ENCODE measurements at places on chromosomes 4 and X.

GRCh38 chrX:136910565-136911035, 30.1 kb upstream of the RBMX start:
- no peak for DNase-seq

DNA sequence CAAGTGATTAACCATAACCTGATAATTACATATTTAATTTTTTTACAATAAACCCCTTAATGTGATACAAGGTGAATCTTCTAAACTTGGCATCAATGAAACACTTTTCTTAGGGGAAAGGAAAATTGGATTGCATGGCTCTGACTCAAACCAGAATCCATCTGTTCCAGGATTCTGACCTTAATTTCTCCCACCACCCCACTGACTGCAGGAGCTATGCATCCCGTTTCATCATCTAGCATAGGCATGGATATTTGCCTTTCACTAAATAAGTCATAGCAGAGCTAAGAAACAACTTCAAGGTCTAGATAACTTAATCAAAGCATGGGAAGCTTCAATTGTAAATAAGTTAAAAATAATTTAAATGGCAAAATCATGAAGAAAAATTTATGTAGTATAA, 156.3 kb downstream of the BTC start:
- no peak for DNase-seq

DNA sequence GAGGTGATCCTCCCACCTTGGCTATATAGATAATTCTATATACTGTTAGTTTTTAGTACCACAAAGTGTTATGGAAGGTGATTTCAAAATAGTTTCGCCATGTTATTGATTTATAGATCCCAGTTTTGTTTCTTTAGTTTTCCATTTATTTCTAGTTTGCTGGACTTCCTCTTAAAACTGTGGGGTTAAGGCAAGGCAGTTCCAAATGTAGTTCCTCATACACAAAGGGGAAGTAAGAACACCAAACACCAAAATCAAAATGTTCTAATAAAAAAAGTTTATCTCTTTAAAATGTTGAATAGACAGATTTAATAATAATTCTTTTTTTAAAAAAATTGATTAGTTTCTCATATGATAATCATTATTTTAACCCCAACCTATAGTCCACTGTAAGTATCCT, 6.8 kb upstream of the CISD2 start:
- DNase-seq = no peak

DNA sequence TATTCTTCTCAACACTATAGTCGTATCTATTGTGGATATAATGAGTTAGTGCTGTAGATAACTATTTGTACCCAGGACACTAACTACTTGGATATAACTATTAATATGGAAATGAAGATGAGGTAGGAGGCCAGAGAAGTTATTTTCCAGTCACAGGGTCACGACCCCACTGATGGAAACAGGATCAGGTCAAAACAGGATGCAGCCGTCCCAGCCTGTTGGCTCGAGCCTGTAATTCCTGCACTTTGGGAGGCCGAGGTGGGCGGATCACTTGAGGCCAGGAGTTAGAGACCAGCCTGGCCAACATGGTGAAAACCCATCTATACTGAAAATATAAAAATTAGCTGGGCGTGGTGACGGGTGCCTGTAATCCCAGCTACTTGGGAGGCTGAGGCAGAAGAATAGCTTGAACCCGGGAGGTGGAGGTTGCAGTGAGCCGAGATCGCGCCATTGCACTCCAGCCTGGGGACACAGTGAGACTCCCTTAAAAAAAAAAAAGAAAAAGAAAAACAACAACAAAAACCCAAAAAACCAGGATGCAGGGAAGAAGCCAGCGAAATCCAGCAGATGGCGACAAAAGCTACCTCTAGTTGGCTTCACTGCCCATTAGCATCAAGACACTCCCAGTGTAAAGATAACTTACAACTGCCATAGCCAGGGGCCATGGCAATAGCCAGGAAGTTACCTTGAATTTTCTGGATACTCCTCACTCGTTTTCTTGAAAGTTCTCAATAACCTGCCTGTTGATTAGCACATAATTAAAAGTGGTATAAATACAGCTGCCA, 37.9 kb upstream of the NKAP start:
- peak; percentile 14 for DNase-seq

DNA sequence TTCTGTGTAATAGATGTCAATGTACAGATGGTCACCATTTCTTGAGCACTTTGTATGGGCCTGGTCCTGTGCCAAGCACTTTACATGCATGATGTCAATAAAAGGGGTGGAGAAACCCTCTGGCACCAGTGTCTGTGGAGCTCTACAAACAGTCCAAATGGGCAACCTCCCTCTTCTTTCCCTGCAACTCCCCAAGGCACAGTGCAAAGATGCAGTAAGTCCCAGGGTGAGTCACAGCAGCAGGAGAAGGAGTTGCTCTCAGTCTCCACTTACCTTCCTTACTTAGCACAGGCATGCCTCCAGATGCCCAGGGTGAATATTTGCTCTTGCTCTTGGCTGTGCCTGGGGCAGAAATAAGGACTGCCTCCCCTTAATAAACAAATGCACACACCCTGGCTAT, 4.3 kb downstream of the OCIAD2 start:
- DNase-seq = no peak

- DNase-seq = no peak
Measured at GRCh38 chr4:79626101-79626500, 218.1 kb upstream of the GK2 start.

GRCh38 chr4:7132249-7132648, 60.1 kb upstream of the SORCS2 start:
- DNase-seq = no peak

DNA sequence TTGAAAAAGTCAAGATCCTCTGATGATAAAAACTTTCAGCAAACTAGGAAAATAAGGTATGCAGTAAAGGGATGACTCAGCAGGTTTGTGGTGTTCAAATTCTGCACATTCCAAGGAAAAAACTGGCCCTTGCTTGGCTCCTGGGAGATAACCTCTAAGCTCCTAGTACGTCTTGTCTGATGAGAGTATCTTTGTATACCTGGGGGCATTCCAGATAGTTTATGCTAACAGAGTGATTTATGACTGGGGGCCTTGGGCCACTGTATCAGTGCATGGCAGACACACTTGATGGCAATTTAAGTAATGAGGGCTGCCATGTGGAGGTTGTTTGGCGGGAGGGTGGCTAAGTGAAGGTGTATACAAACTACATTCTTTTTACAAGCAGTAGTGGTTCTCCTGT, 56.9 kb downstream of the NSG1 start:
- no peak for DNase-seq

- no peak for DNase-seq
Measured at GRCh38 chr4:30386266-30386895, 333.8 kb upstream of the PCDH7 start.

- no peak for DNase-seq
Measured at GRCh38 chr4:41561244-41561643, 23.3 kb downstream of the LIMCH1 start.

- no peak for DNase-seq
Measured at GRCh38 chrX:70234355-70234754, at the start of gene AWAT1. TSS of gene AWAT1 (plus strand) at chrX:70234655. CDS start at chrX:70234696, 41 bp downstream.

DNA sequence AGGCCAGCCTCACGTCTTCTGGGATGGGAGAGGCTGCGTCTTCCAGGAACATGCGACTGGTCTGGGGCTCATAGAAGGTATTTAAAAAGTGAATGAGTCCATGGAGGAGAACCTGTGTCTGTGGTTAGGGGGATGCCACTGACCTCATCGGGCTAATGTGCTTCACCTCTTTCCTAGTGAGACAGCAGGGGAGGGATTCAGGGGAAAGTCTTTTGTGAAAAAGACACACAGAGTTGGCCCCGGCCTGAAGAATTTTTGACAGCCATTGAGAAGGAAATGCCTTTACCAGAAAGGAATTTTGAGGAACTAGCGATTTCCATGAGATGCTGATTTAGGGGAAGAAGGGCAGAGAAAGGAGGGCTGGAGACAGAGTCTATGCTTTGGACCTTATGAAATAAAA, 11.0 kb upstream of the C4orf50 start:
- no peak for DNase-seq

GRCh38 chr4:83013420-83013867, 2.8 kb upstream of the LIN54 start:
- DNase-seq = no peak

GRCh38 chr4:118680808-118681207, 4.4 kb upstream of the METTL14 start:
- DNase-seq = no peak

DNA sequence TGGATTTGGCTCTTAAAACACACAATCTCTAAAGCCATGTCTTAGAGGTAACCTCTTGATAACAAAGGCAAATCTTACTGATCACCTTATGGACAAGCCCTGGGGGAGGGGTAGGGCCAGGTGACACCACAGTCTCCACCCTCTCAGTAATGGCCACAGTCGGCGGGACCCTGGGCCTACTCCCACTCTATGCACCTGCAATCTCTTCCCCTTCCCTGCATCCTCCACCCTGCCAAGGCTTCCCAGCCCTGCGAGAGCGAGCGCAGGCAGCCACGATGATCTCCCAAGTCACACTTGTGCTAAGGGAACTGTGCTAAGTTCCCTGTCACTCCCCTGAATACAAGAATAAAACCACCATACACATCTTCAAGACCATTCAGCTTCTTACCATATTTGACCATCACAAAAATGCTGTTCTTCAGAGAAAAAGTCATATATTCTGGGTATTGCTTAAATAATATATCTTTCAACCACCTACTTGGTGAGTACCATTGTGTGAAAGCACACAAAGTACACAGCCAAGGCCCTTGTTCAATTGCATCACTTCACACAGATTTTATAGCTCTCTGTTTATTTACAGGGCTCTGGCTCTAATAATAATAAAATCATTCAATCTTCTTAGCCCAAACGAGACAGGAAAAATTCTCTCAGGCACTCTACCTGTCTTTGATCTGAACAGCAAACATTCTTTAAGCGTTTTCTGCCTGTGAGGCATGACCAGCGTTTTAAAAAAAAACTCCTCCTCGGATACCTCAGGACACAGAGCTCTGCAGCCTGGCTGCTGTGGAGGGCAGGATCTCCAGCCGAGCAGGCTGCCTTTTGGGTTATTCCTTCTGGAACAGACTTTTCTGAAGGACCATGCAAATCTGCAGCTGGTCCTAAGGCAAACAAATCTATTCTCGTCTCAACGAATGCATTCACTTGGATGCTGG, 115.7 kb upstream of the MAP3K15 start:
- no peak for DNase-seq

DNA sequence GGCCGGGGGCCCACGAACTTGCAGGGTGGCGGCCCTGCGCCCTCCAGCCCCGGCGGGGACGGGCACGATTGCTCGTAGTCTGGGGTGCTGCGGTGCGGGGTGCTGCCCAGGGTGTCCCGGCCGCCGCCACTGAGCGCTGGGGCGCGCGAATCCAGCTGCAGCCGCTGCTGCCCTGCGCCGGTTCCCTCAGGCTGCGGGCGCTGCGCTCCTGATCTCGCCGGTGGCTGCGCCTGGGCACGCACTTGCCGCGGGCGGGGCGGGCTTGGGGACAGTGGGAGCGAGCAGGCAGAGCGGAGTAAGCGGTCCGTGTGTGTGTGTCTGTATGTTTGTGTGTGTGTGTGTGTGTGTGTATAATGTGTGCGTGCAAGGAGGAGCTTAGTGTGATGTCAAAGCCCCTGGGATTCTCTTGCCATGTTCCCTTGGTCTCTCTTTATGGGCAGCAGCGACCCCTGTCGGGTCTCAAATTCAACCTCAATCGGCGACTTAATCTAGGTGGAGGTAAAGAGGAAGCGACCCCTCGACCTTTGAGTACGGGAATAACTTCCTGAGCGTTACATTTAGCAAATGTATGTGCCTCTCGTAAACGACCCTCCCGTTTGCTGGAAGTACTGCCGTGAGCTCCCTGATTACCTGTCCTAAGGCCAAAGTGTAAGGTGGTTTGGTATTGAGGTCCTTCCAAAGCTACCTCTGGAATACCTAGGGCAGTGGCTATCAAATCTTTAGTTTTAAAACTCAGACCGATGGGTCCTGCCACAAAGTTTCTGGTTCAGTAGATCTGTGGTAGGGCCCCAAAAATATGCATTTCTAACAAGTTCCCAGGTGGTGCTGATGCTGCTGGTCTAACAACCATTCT, at the start of gene RNF150:
TSS of gene RNF150 (minus strand) at position 324 of the 853 bp plus-strand sequence.
- DNase-seq = peak; percentile 83

DNA sequence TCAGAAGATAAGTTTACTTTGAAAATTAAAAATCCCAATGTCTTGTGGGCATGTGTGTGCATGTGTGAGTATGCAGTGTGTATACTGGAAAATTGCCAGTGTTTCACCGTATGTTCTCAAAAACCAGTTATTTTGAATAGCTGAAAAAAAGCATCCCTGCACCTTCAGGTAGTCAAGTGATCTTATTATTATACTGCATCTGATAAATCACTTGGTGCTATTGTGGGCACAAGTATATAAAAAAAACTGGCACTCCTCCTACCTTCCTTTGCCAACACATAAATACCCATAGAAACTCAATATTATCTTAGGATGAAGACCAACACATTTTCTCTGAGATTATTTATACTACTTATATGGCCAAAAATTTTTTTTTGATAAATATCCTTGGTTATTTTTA, 91.5 kb upstream of the MAP9 start:
- no peak for DNase-seq

- peak; percentile 41 for DNase-seq
Measured at GRCh38 chrX:150899191-150899757, 806 bp upstream of the CD99L2 start.

DNA sequence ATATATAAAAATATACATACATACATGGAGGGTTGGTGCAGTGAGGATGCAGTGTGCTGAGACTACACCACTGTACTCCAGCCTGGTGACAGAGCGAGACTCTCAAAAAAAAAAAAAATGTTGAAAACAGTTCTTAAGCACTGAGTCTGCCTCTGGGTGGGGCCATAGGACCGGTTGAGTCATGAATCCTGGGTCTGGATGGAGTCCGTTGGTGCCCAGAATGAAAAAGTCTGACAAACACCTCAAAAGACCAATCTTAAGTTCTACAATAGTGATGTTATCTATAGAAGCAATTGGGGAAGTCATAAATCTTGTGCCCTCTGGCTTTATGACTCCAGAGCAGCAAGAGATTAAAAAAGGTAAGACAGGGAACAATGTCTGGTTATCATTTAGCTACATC, 70.4 kb downstream of the FGFBP1 start:
- DNase-seq = no peak

GRCh38 chrX:39337451-39337850, 536.2 kb downstream of the MID1IP1 start:
- peak; percentile 91 for DNase-seq

- DNase-seq = no peak
Measured at GRCh38 chr4:54041100-54041499, 23.3 kb downstream of the CHIC2 start.

DNA sequence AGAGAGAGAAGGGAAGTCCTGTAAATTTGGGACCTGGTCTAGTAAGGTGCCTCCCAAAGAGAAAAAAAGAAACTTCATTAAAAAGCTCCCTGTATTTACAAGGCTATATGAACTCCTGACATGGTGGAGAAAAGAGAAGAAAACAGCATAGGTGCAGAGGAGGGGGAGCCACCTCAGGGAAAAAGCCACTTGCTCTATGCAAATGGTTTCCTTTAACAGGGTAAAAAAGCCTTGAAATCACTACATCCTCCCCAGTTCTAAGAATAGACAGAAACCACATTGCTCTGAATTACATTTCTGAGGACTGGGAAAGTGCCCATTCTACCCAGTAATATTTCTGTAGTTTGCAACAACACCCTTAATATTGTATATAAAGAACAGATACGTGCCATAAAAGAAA, 165.5 kb downstream of the KLF8 start:
- no peak for DNase-seq

GRCh38 chrX:140360284-140360683, 144.6 kb downstream of the SOX3 start:
- no peak for DNase-seq

- DNase-seq = no peak
Measured at GRCh38 chr4:183918696-183919095, 13.6 kb downstream of the STOX2 start.

GRCh38 chr4:56768316-56768715, 53.2 kb downstream of the SPINK2 start:
- DNase-seq = no peak

All from NCI-H1092 (cell line).